CD4-positive, alpha-beta T cell treated with Interleukin-15 for 1 hour (primary cell): ENCODE measurements at places on chromosomes 1 and 21.

DNA sequence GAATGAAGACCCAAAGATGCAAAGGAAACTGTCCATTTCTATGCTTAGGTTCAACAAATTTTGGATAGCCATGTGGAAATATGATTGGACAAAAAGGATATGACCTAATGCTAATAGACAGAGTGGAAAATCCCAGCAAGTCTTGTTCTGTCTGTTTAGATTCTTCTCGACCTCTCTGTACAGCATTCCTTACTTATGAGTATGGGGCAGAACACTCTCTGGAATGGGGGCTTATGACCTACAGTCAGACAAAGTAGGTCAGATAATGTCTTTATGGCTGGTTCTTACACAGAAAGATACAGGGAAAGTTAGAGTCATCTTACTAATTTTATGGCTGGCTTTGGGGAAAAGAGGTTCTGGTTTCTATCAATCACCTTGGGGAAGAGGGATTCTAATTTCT lies 2.8 kb downstream of the GCSAML start:
- no peak for DNase-seq

GRCh38 chr1:169933984-169934725 lies 40.5 kb upstream of the SCYL3 start:
- DNase-seq, result no peak

- no peak for DNase-seq
These were observed 26.7 kb downstream of the ASTN1 start for GRCh38 chr1:177137814-177138213.

- no peak for DNase-seq
These were observed 215.1 kb downstream of the ST6GALNAC3 start for GRCh38 chr1:76289692-76290091.

- DNase-seq, result no peak
These were observed 1.2 kb upstream of the CD34 start for GRCh38 chr1:207911856-207912760.

DNA sequence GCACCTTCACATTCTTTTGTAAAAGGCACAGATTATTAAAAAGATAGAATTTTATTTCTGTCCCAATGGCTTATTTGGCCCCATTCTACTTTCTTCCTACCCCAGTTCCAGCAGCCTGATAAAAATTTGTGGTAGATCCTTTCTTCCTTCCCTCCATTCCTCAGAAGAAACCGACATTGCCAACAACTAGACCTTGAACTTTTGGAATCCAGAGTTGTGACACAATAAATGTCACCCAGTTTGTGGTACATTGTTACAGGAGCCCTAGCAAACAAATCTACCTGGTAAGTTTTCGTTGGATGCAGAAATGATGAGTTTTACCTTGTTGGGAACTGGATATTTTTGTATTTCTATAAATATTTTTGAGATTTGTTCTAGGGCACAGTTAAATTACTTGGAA lies 141.6 kb upstream of the IVNS1ABP start:
- DNase-seq, result no peak

DNA sequence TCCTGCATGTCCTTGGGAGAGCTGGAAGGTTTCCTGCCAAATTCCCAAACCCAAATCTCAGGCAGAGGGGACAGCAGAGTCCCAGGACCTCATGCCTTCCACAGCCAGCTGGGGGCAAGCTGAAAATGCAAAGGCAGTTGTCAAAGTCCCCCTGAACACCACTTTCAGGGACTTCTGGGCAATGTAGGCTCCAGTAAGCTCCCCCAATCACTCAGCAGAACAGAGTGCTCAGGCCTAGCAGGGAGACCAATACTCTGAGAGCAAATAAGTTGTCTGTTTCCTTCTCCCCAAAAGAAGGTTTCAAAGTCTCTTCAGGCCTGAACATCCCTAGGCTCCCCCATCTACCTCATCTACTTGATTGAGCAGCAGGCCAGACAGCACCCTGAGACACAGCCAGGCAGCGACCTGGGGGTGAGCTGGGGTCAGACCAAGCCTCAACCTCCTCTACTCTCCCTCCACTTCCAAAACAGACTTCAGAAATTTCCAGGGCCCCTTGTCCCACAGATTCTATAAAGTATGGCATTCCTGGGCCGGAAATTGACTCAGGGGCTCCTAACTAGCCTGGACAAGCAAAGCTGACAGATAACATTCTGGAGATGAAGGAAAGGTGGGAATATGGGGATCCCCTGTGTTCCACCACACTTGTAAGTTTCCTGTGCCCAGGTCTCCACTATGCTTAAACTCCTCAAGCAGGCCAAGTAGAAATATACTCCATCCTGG lies 1.9 kb downstream of the SLC9A1 start:
- no peak for DNase-seq

- no peak for DNase-seq
These were observed 132.6 kb upstream of the PTGFR start for GRCh38 chr1:78358165-78358564.

- no peak for DNase-seq
These were observed 35.4 kb downstream of the PGM1 start for GRCh38 chr1:63628607-63629006.

GRCh38 chr1:92298213-92298572 lies 594 bp downstream of the GLMN start:
- DNase-seq, result no peak

DNA sequence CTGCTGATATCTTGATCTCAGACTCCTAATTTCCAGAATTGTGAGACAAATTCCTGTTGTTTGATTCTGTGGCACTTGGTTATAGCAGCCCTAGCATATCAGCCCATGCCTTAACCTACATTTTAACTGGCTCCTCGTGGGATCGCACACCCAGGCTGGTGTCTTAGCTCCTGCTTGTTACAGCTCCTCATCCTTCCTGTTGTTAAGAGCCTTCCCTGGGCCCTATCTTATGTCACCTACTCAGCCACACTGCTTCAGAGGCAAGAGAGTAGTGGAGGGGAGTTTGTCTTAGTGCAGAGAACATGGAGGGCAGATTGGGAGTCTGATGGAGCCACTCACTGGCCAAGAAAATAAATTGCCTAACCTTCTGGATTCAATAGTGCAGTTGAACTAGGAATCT lies 131.0 kb downstream of the ROR1 start:
- DNase-seq, result no peak

DNA sequence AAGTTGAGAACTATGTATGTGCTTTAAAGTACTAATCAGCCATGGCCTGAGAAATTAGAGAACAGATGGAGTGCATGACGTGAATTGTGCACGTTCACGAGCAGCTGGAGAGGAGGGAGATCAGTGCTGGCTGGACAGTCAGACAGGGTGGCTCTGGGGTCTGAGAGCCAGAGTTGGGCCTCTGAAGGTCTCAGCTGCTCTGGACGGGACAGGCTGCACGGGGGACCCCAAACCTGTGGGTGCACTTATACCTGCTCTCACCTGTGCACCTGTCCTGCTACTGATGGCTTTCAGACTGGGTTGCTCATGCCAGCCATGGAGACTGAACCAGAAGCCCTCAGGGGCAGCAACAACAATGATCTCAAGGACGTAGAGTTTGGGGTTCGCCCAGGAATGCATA lies 43.5 kb downstream of the UMODL1 start:
- DNase-seq, result no peak

DNA sequence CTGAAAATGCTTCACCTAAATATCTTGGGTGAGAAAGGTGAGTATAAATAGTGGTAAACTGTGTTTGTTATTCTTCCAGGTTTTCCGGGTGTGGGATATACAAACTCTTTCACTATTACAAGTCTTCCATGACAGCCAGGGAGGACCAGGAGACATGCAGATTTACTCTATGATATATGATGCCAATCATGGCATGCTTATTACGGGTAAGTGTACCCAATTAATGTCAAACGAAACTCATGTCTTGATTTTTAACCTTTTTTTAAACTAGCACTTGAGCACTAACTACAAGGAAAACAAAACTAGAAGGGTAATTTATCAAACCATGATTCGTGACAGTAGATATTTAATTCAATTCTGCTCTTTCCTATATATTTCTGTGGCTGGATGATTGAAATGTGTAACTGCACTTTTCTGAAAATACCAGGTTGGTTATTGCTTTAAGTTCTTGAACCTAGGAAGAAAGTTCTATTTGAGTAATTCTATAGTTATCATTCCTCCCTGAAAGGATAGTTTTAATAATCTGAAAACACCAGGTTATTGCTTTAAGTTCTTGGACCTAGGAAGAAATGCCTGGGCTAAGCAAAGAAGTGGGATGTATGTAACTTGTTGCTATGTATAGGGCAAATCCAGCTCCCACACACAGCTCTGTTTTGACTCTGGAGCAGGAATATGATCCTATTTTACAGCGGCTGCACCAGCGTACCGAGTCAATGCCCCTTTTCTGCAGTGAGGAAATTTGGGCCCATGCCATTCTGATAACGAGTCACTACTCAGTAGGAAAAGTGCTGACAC lies 86.4 kb downstream of the WDR64 start:
- DNase-seq, result no peak

DNA sequence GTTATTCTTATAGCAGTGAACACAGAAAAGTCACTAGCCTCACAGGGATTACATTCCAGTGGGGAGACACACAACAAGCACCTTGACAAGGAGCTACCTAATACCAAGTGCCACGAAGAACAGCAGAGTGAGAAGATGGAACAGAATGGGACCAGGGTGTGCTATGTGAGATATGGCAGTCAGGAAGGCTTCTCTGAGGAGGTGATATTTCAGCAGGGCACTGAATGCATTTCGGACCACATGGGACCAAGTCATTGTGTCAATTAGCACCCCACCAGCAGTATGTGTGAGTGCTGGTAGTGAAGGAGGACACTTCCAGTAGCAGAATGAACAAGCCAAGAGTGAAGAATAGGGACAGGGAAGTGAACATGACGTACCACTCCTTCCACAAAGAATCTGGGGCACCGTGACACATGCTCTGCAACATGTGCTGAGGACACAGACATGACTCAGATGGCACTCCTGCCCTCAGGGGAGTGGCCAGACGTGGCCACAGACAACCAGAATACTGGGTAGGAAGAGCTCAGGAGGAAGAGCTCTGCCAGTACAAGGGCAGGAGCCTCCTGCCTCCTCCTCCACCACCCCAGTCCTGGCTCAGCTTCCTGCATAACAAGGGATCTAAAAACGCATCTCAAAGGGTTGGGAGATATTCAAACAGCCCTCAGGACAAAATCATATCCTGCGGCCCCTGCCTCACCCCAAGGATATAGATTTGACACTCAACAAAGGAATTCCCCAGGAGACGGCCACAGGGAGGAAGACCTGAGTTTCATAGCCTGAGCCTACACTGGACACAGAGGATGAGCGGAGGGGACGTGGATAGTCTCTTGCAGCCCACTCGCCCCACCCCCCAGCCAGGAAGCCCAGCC lies 102.5 kb downstream of the TRABD2B start:
- no peak for DNase-seq

DNA sequence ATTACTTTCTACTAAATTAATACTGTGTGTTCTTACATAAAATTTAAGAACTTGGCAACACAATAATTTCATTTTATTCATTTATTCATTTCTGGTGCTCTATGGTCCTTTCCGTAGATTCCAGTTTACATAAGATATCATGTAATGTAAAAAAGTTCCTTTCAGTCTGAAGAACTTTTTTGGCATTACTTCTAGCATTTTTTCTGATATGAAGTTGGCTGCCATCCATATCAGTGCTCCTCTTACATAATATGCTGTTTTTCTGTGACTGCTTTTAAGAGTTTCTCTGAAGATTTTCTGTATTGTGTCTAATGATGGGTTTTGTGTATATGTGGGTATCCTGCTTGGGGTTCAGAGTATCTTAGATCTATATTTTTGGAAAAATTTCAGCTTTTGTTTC lies 34.8 kb downstream of the LIN9 start:
- DNase-seq, result no peak

GRCh38 chr1:181806746-181807145 lies 254.8 kb downstream of the ZNF648 start:
- DNase-seq, result no peak
